Glomerular endothelial cell (primary cell): ENCODE measurements at places on chromosomes 11 and 22. TPM values are rescaled to one million over a fixed set of nuclear protein-coding genes. Genes with fewer than 3 reads are reported as not detected.

The TRIM51 gene
- not detected in 2 replicates for total RNA-seq

The NOX4 gene
- 37.7 and 65.5 TPM in 2 replicates for total RNA-seq

DNA sequence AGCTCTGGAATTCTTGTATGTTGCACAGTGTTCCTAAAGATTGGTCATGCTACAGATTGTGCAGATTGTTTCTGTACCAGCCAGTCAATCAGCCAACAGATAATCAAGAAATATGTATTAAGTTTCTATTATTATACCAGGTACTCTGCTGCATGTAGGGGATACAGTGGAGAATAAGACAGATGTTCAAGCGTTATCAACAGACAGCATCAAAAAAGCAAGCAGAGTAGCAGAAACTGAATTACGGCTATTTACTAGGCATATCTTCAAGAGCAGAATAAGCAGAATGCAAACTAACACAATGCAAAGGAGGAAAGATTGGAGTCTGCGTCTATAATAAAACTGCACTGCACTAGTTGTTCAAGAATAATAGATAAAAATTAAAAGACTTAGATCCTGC, 278.6 kb downstream of the ETS1 start:
- no peak for DNase-seq

GRCh38 chr11:27429761-27430393, 42.7 kb downstream of the LGR4 start:
- no peak for DNase-seq

DNA sequence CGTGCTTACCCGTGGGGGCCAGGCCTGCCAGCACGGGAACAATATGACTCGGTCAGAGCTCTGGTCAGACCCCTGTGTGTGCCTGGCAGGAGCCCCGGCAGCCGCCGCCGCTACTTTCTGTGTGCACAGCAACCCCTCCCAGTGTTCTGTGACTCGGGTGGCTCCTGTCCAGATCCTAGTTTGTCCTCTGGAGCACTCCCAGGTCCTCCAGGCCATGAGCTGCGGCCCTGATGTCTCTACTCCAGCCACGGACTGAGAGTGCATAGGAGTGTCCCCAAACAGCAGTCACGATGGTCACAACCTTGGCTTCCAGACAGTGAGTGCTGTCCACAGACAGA, 3.2 kb downstream of the NDUFS8 start:
- no peak for DNase-seq

The OR6A2 gene
- total RNA-seq, result 0.19 and 0.29 TPM in 2 replicates

- no peak for DNase-seq
Measured at GRCh38 chr11:8805296-8805695, 105.7 kb upstream of the AKIP1 start.

- DNase-seq, result no peak
Measured at GRCh38 chr22:46107089-46107664, 43.1 kb upstream of the PPARA start.

- DNase-seq, result no peak
Measured at GRCh38 chr22:49655168-49655812, 172.4 kb downstream of the BRD1 start.

GRCh38 chr11:8288166-8288772, 24.6 kb upstream of the LMO1 start:
- DNase-seq, result no peak
